ENCODE measurements at places on chromosomes 5 and 9. TPM values are rescaled to one million over a fixed set of nuclear protein-coding genes. Genes with fewer than 3 reads are reported as not detected.

The MAPKAP1 gene
- 51.6 TPM for total RNA-seq

The ASPN gene
- not detected for total RNA-seq

GRCh38 chr5:124059200-124059599 lies 547.2 kb downstream of the CSNK1G3 start:
- no peaks in the 10 kb centered on the region for H3K27me3 ChIP-seq
- H3K4me3 ChIP-seq = no peak overlapping the region
- no peak for DNase-seq
- H3K27ac ChIP-seq = no peak overlapping the region
- H3K36me3 ChIP-seq = no peaks in the 10 kb centered on the region
- H3K4me1 ChIP-seq = no peaks in the 10 kb centered on the region

The PCDHGB5 gene
- 0.42 TPM for total RNA-seq

The SLC9A3 gene
- 2.8 TPM for total RNA-seq

DNA sequence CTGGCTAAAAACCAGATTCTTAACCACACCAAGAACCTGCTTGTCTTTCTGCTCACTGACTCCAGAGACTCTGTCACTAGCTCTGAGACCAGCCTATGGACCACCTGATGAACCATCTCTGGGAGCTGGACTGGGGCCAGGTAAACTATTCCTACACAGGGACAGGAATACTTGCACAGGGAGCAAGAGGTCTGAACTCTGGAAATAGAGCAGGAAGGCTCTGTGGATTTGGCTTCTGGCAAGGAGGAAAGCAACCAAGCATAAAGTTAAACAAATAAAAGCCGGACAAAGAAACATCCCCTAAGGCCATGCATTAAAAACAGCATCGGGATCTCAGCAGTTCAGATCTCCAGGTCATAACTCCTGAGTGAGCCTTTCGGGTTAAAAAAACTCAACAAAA lies 5.6 kb upstream of the SPARC start:
- H3K4me1 ChIP-seq = no peaks in the 10 kb centered on the region
- no peaks in the 10 kb centered on the region for H3K27me3 ChIP-seq
- H3K4me3 ChIP-seq = no peak overlapping the region
- no peak overlapping the region for H3K27ac ChIP-seq
- DNase-seq = no peak

GRCh38 chr9:105399117-105399516 lies 48.7 kb upstream of the FSD1L start:
- H3K4me3 ChIP-seq = no peak overlapping the region
- H3K4me1 ChIP-seq = no peaks in the 10 kb centered on the region
- H3K36me3 ChIP-seq = no peaks in the 10 kb centered on the region
